ENCODE measurements at places on chromosomes 12 and 14. TPM values are rescaled to one million over a fixed set of nuclear protein-coding genes. Genes with fewer than 3 reads are reported as not detected.

Gene DIABLO
- total RNA-seq = 48.1 TPM

Gene AICDA
- total RNA-seq = 2.2 TPM

Gene CD69
- 18.4 TPM for total RNA-seq

Gene KRT73
- not detected for total RNA-seq

Gene TMEM30B
- 97.8 TPM for total RNA-seq

Gene DPY19L2
- 5.4 TPM for total RNA-seq

Gene ALX1
- total RNA-seq = not detected

Gene GYS2
- not detected for total RNA-seq

Gene TTC9
- total RNA-seq = 8.1 TPM

Gene PLA2G1B
- 4.7 TPM for total RNA-seq

Gene PRR13
- 326 TPM for total RNA-seq

Gene IL26
- total RNA-seq = not detected

Gene KCNMB4
- 3.1 TPM for total RNA-seq

Gene EXOC3L4
- 22.9 TPM for total RNA-seq

Gene BEST3
- 0.46 TPM for total RNA-seq

Gene ZCRB1
- 43.7 TPM for total RNA-seq

Gene EMP1
- total RNA-seq = 66.0 TPM

Gene ADAM21
- total RNA-seq = 0.40 TPM

Gene KRT72
- not detected for total RNA-seq

Gene HAL
- total RNA-seq = 0.58 TPM

Gene IFNG-AS1
- total RNA-seq = not detected

Gene CYP27B1
- total RNA-seq = 1.6 TPM

Gene SRRM4
- 0.03 TPM for total RNA-seq

Gene FGF6
- not detected for total RNA-seq

Gene KIF26A
- 3.7 TPM for total RNA-seq

Gene SIRT4
- total RNA-seq = 3.8 TPM

Gene TPPP2
- total RNA-seq = 0.81 TPM

Gene MGP
- 223 TPM for total RNA-seq

Gene CLEC4D
- not detected for total RNA-seq

Gene HIF1A
- 181 TPM for total RNA-seq

Gene SERPINA12
- not detected for total RNA-seq

Gene TCP11L2
- 48.9 TPM for total RNA-seq

Gene NTN4
- total RNA-seq = 35.1 TPM

Gene CCDC175
- total RNA-seq = 0.58 TPM

Gene IRF2BPL
- total RNA-seq = 70.9 TPM

Gene AKAP5
- total RNA-seq = 1.5 TPM

Gene SMCO2
- not detected for total RNA-seq

Gene GPRC5D
- total RNA-seq = not detected

Gene GARIN6
- not detected for total RNA-seq
